ENCODE measurements at places on chromosomes 6 and 20.

DNA sequence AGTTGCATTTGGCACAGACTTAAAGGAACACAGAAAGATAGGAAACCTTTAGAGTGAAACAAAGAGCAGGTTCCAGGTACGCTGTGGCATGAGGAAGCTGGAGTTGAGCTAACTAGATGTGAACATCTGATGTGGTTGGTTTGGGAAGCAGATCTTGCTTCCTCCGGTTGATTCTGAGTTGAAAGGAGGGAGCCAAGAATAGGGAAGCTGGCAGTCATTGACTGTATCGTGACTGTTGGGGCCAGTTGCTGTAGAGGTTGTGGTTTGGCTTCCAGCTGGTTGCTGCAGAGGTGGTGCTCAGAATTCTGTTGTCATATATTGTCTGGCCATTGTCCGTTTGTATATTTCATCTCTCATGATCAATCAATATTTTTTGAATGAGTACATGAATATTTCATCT, 325.9 kb downstream of the PLCB1 start:
- DNase-seq: no peak

- no peak for DNase-seq
These were observed 155.3 kb upstream of the STXBP5 start for GRCh38 chr6:147048930-147049329.

DNA sequence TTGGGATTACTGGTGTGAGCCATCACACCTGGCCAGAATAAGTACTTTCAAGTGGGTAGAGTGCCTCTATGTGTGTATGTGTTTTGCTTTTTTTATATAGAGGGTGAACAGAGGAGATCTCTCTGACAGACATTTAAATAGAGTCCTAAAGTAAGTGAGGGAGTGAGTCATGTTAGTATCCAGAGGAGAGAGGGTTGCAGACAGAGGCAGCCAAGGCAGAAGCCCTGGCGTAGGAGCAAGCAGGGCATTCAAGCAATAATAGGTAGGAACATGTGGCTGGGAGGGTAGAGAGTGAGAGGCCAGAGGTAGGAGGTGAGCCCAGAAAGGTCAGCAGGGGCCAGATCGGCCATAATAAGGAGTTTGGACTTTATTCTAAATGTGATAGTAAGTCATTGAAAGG, 48.9 kb downstream of the PHF20 start:
- no peak for DNase-seq

DNA sequence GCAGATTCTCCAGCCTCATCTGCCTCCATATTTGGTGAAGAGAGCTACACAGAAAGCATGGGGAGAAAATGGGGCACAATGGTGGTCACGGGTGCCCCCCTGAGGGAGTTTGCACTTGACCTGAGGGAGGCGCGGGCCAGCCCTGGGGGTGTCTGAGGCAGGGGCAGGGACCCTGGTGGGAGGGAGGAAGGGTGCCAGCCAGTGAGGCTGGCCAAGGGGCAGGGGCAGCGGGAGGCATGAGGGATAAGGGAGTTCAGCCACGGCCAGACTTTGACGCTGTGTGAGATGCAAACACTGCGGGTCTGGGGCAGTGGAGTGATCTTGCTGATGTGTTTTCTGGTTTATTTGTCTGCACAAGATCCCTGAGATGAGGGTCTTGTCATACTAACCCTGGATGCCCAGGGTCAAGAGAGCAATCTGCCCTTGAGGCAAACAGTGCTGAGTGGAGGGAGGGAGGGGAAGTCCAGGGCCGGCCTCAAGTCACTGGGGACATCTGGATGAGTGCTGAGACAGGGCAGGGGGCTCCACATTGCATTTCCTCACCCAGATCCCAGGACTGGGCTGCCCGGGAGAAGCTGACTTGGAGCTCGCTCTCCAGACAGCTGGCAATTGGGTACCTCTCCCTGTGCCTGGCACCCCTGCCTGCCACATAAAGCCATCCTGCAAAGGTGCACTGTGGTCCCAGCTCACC, 8.8 kb upstream of the PCMTD2 start:
- no peak for DNase-seq

DNA sequence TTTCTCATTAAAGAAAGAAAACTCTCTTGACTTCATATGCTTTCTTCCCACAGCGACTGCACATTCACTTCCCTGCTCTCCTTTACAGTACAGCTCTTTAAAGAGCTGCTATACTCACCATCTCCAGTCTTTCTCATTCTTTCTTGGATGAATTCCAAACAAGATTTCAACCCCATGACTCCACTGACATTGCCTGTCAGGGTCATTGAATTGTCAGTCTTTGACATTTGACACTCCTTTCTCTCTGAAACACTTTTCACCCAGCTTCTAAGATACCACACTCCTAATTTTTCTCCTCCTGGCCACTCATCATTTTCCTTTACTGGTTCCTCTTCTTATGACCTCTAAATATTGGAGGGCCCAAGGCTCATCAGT, 811 bp upstream of the ARMH2 start:
- DNase-seq: no peak

GRCh38 chr6:84798257-84798656, 33.9 kb upstream of the TBX18 start:
- no peak for DNase-seq

DNA sequence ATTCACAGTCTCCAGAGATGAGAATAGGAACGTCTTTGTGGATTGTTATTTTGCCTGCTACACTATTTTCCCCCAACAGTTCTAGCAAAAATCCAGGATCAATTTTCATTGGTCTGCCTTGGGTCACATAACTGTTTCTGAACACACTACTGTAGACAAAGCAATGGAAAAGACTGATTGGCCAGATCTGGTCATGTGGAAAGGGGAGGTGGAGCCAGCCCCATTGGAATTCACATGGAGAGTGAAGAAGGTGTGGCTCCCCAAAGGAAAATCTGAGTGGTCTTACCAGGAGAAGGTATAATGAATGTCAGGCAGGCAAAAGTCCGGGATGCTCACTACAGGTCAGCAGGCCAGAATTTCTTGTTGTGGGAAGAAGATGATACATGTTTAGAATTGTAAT, 9.5 kb upstream of the TP53RK start:
- no peak for DNase-seq

DNA sequence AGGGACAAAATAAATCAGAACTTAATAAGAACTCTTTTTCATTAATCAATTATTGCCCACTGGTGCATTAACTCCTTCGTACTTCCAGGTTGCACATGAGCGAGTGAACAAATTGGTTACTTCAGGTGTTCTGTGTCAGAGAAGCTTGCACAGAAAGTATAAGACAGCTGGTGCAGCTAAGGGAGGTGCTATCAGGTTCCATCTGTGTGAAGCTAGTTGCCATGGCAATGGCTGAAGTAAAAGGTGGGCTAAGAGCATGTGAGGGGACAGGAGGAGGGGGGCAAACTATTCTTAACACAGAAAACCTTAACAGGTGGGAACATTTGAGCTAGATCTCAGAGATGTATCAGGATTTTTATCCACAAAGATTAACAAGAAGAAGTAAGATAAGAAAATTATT, 81.6 kb downstream of the MANEA start:
- DNase-seq: no peak

DNA sequence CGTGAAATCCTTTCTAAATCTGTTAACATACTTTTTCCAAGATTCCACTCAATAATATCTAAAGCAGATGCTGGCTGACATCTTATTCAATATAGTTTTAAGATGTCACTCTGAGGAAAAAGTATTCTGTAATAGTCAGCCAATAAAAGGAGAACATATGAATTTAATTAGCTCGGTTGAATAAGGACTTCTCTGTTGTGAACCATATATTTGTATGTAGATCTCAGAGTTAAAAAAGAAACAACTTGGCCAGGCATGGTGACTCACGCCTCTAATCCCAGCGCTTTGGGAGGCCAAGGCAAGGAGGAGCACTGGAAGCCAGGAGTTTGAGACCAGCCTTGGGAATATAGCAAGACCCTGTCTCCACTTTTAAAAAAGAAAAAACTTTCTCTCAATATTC, 7.4 kb upstream of the CD24 start:
- no peak for DNase-seq

GRCh38 chr6:127637830-127638409, 60.9 kb downstream of the C6orf58 start:
- DNase-seq: no peak

GRCh38 chr6:39496915-39497314, 174.4 kb upstream of the KCNK16 start:
- no peak for DNase-seq

- DNase-seq: no peak
These were observed 324.7 kb upstream of the RUNX2 start for GRCh38 chr6:45003387-45003786.

GRCh38 chr6:41706876-41707564, 28.4 kb downstream of the TFEB start:
- DNase-seq: no peak

- no peak for DNase-seq
These were observed 618.7 kb downstream of the PKHD1 start for GRCh38 chr6:51468704-51469103.

DNA sequence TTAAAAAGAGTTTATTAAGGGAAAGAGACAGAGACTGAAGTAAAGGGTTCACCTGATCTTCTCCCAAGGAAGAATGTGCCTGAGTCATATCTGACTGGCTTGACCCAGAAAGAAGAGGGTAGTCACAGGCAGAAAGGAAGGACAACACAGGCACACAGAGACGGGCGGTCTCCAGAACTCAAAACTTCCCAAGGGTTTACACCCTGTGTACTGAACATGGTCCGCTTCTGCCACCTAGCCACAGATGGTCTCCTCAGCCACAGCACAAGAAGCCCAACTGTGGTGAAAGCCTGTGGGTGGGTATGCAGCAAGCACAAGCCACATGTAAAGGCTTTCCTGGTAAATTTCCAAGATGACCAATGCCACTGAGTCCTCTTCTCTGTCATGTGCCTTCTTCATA, 17.2 kb downstream of the UNC5CL start:
- no peak for DNase-seq

- DNase-seq: no peak
These were observed 1084.8 kb upstream of the CITED2 start for GRCh38 chr6:140459209-140459608.

DNA sequence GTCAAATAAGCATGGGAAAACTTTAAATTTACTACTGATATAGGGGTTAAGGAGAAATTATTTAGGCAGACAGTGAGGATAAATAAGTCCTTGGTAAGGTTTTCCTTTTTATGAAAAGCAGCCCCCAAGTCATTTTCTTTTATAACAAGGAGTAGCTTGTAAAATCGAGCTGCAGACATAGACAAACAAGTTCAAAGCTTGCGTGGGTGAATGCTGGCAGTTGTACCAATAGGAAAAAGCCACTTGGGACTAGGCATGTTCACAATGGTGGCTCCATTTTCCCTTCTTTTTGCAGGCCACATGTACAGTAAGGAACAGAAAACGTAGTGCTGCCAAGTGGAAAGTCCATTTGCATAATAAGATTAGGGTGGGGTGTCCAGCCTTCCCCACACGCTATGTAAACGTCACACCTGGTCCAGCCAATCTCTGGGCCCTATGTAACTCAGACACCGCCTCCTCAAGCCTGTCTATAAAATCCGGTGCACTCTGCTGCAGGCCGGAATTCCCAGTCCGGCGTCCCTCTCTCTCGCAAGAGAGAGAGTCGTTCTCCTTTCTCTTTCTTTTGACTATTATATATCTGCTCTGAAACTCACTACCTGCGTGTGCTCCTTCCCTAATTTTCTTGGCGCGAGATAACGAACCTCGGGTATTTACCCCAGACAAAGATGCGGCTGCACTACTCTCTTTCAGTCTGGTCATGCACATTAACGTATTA, 217.1 kb upstream of the MAN1A1 start:
- no peak for DNase-seq

DNA sequence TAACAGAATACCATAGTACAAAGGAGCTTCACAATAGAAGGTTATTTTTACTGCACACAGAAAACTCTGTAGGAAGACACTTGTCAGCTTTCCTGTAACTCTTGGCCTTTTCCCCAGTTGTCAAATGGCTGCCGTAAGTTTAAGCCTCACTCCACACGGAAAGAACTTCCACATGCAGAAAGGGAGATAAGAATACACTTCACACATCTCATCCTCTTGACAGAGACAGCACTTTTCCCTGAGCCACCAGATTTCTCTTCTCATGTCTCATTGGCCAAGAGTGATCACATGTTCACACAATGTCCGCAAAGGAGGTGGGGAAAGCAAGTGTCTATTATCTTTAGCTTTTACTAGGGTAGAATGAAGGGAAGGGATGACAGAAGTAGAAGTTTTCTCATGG, 540.7 kb downstream of the HAO1 start:
- DNase-seq: no peak

GRCh38 chr20:49924247-49924646, 8.9 kb upstream of the SPATA2 start:
- no peak for DNase-seq
